ENCODE measurements at places on chromosomes 3 and 15. TPM values are rescaled to one million over a fixed set of nuclear protein-coding genes. Genes with fewer than 3 reads are reported as not detected.

PPP2R3A gene
- total RNA-seq = 5.8 TPM

ISL2 gene
- not detected for total RNA-seq

USP19 gene
- 29.1 TPM for total RNA-seq

ZBED2 gene
- total RNA-seq = not detected

SLC12A1 gene
- 0.03 TPM for total RNA-seq

AADACL2 gene
- not detected for total RNA-seq

IGDCC3 gene
- not detected for total RNA-seq

SPATA12 gene
- not detected for total RNA-seq

LINGO1 gene
- total RNA-seq = 1.3 TPM

TTLL13 gene
- 0.19 TPM for total RNA-seq

CFAP161 gene
- total RNA-seq = not detected

- H3K36me3 ChIP-seq = no peaks in the 10 kb centered on the region
- H3K27ac ChIP-seq = no peak overlapping the region
- DNase-seq = no peak
- H3K27me3 ChIP-seq = no peaks in the 10 kb centered on the region
Observed at GRCh38 chr3:186519021-186519658, 25.0 kb downstream of the CRYGS start.

GRCh38 chr3:2099028-2099671 is 484 bp downstream of the CNTN4 start:
- peak; percentile 61 for DNase-seq
- H3K4me1 ChIP-seq = no peaks in the 10 kb centered on the region
- no peaks in the 10 kb centered on the region for H3K27me3 ChIP-seq

DNA sequence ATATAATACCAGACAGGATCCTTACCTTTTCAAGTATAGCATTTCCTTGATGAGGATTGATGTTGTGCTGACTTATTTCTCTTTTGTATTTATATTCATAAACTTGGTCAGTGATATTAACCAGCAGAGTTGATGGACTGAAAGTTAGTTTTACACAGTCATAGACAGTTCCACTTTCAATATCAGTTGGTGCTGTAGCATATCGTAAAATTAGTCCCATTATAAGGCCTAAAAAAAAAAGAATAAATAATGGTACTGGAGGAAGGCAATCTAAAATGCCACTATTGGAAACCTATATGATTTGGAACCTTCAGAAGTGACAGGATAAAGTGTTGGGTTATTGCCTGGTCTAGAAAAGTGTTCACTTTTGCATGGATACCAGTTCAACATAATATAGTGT is 16.3 kb downstream of the SLC9A9 start:
- no peak overlapping the region for H3K27ac ChIP-seq
- no peaks in the 10 kb centered on the region for H3K36me3 ChIP-seq
- no peak for DNase-seq
- no peaks in the 10 kb centered on the region for H3K4me1 ChIP-seq

- H3K27me3 ChIP-seq = no peaks in the 10 kb centered on the region
- peaks cover 30% of the 10 kb centered on the region for H3K4me1 ChIP-seq
Observed at GRCh38 chr3:172355836-172356235, 92.4 kb downstream of the GHSR start.

DNA sequence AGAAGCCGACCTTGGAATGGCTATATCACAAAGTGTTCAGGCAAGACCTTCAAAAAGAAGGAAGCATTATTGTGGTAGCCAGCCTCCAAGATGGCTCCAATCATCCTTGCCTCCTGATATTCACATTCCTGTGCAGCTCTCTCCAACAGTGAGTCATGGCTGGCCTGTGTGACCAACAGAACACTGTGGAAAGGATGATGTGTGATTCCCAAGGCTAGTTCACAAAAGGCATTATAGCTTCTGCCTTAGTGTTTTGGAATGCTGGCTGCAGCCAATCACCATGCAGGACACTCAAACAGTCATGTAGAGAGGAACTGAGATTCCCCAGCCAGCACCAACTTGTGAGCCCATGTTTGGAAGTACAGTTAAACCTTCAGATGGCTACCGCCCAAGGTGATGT is 102.6 kb downstream of the EFL1 start:
- H3K27ac ChIP-seq = no peak overlapping the region
- H3K4me1 ChIP-seq = no peaks in the 10 kb centered on the region
- H3K36me3 ChIP-seq = peaks cover 10% of the 10 kb centered on the region

DNA sequence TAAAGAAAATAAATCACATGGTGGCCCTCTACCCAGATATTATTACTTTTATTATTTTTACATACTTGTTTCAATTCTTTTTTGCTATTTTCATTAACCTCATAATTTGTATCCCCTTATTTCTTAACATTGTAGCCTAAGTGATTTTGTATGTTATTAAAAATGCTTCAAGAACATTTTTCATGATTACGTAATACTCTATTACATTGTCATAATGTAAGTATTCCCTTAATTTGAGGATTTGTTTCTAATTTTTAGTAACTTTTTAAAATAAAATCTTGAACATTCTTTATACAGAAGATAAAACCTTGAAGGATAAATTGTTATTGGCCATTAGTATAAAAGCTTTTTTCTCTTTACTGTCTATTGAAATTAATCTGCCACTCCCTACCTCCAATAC is 89.0 kb downstream of the DCUN1D1 start:
- no peak for DNase-seq
- no peak overlapping the region for H3K4me3 ChIP-seq
- H3K4me1 ChIP-seq = peaks cover 7% of the 10 kb centered on the region
- H3K27ac ChIP-seq = no peak overlapping the region
- H3K27me3 ChIP-seq = no peaks in the 10 kb centered on the region

DNA sequence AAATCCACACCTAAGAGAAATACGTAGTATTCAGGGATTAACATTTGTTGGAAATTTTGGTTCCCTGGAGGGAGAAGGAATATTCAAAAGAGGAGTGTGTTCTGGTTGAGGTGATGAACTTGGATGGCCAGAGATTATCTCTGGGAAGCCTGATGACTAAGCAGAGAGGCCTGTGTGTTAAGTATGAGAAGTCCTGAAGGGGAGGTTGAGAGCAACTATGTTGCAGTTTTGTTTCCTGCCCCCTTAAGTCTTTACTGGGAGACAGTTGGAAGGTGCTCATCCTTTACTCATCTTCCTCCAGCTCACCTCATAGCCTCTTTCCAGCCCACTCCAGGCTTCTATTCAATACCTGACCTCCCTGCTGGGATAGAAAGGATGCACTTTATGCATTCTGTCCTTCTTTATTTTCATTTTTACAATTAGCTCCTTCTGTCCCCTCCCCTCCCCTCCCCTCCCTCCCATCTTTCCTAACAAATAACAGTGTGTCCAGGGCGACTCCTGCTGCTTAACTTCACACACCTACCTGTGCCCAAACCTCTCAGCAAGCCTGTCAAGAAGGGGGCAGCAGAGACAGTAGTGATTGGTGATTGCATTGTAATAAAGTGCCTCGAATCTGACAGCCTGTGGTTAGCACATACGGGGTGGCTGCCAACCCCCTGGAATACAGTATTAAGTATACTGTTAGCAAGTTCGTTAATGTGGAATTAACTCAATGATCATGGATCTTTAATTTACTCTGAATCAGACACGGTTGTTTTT is 11.9 kb downstream of the RAP2B start:
- H3K27ac ChIP-seq = no peak overlapping the region
- no peak for DNase-seq
- no peak overlapping the region for H3K4me3 ChIP-seq
- no peaks in the 10 kb centered on the region for H3K4me1 ChIP-seq
- no peaks in the 10 kb centered on the region for H3K36me3 ChIP-seq

GRCh38 chr15:72341361-72341760 is 21.4 kb upstream of the CELF6 start:
- no peak overlapping the region for H3K27ac ChIP-seq
- no peaks in the 10 kb centered on the region for H3K4me1 ChIP-seq
- DNase-seq = no peak
- peaks cover 4% of the 10 kb centered on the region for H3K36me3 ChIP-seq
- no peak overlapping the region for H3K4me3 ChIP-seq

GRCh38 chr15:62782896-62783295 is 259.7 kb upstream of the TPM1 start:
- no peaks in the 10 kb centered on the region for H3K36me3 ChIP-seq
- no peaks in the 10 kb centered on the region for H3K27me3 ChIP-seq
- no peak overlapping the region for H3K4me3 ChIP-seq
- peak overlapping the region; percentile 66 for H3K27ac ChIP-seq
- H3K4me1 ChIP-seq = peaks cover 6% of the 10 kb centered on the region
- no peak for DNase-seq

GRCh38 chr3:119580067-119580760 is 922 bp downstream of the ADPRH start:
- no peaks in the 10 kb centered on the region for H3K27me3 ChIP-seq
- H3K27ac ChIP-seq = peak overlapping the region; percentile 82
- H3K36me3 ChIP-seq = no peaks in the 10 kb centered on the region
- H3K4me3 ChIP-seq = peak overlapping the region; percentile 40

DNA sequence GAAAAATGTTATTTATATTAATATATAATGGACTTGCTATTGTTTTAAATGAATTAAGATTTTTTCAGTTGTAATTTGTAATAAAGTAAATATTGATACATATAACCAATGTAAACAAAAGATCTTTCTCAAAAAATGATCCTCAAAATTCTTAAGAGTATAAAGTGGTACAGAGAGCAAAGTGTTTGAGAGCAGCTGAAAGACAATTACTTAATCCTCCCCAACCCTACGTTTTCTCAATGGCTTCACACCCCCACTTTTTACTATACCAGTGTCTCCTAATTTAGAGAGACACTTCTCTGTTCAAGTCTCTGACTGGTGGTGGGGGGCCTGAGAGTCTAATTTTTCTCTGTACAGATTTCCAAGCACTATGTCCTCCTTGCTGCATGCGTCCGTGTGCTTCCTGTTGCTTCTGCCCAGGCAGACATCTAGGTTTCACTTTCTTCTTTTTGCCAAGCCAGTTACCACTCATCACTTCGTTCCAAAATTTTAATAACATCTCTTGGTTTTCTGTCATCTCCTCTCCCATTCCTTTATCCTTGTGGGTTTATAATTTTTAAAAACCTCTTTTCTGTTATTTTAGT is 276.3 kb upstream of the DNAJC19 start:
- no peak for DNase-seq
- no peak overlapping the region for H3K4me3 ChIP-seq
- no peak overlapping the region for H3K27ac ChIP-seq
- no peaks in the 10 kb centered on the region for H3K4me1 ChIP-seq
- no peaks in the 10 kb centered on the region for H3K27me3 ChIP-seq
- H3K36me3 ChIP-seq = no peaks in the 10 kb centered on the region

GRCh38 chr3:11635680-11636393 is 7.9 kb downstream of the VGLL4 start:
- no peaks in the 10 kb centered on the region for H3K27me3 ChIP-seq
- no peak for DNase-seq
- H3K4me3 ChIP-seq = no peak overlapping the region
- peaks cover 39% of the 10 kb centered on the region for H3K4me1 ChIP-seq
- H3K27ac ChIP-seq = no peak overlapping the region

- H3K27ac ChIP-seq = no peak overlapping the region
- no peak overlapping the region for H3K4me3 ChIP-seq
- no peaks in the 10 kb centered on the region for H3K36me3 ChIP-seq
- H3K27me3 ChIP-seq = no peaks in the 10 kb centered on the region
Observed at GRCh38 chr3:178703268-178703975, 167.2 kb downstream of the KCNMB2 start.

DNA sequence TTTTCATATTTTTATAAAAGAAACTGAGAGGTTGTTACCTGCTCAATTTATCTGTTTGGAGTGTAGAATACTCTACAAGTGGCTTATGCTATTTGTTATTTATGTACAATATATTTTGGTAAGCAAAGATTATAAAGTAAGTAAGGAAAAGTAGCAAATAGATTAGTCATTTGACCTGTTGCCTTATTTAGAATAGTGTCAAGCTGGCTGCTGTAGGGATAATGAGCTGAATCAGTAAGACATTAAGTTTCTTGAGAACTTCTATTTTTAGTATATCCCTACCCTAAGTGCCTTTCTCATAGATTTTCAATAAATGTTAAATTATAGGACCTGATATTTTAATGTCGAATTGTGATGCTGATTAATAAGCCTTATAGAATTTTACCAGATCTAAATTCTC is 37.2 kb downstream of the ECT2 start:
- no peaks in the 10 kb centered on the region for H3K36me3 ChIP-seq
- H3K4me3 ChIP-seq = no peak overlapping the region
- H3K27ac ChIP-seq = no peak overlapping the region
- H3K27me3 ChIP-seq = no peaks in the 10 kb centered on the region

- no peak overlapping the region for H3K27ac ChIP-seq
- DNase-seq = no peak
- H3K27me3 ChIP-seq = no peaks in the 10 kb centered on the region
- no peaks in the 10 kb centered on the region for H3K36me3 ChIP-seq
Observed at GRCh38 chr3:15391007-15391406, 36.3 kb downstream of the METTL6 start.

DNA sequence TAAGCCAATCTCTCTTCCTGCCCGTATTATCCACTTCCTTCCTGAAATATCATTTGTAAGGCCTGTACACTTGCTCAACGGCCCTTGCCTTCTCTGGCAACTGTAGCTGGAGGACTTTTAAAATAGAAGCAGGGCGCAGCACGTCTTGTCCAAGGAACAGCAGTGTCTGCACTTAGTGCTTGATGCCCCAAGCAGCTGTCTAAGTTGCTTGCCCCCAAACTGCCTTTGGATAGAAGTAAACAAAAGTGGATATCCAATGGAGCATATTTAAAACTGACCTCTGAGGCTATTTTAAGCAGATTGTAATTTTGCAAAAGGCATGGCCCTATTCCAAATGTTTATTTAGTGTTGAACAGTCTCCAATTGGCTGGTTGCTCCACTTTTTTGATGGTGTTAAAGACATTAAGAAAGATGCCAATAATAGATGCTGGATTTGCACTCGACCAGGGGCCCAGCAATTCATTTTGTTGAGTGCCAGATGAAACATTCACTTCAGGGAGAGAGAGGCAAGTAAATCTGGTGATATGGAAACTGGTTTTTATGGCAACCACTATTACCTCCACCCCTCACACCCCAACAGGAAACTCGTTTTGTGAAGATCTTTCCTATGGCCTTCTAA is 526.8 kb upstream of the TBL1XR1 start:
- no peak overlapping the region for H3K27ac ChIP-seq
- H3K4me3 ChIP-seq = no peak overlapping the region
- H3K36me3 ChIP-seq = no peaks in the 10 kb centered on the region
- peaks cover 2% of the 10 kb centered on the region for H3K4me1 ChIP-seq
- H3K27me3 ChIP-seq = no peaks in the 10 kb centered on the region

DNA sequence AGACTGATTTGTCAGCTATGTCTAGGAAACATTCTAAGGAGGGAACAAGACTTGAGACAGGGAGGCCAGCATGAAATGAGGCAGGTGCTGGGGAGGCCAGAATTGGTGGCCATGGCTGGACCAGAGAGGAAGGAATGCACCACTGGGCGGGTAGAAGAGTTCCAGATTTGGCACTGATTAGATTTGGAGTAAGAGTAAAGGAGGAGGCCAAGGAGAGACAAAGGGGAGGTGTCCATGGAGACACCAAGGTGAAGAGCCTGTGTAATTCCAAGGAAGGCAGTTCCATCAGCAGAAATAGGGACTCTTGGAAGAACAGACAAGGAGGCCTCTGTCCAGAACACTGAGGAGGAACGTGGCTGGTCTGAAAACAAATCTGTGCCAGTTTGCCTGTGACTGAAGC is 1.8 kb downstream of the ARNT2 start:
- no peak for DNase-seq
- H3K4me1 ChIP-seq = no peaks in the 10 kb centered on the region
- H3K4me3 ChIP-seq = no peak overlapping the region
- no peaks in the 10 kb centered on the region for H3K27me3 ChIP-seq
- no peak overlapping the region for H3K27ac ChIP-seq
- no peaks in the 10 kb centered on the region for H3K36me3 ChIP-seq
